Astrocyte (in vitro differentiated cells and primary cell): ENCODE measurements at places on chromosomes 13 and 19. TPM values are rescaled to one million over a fixed set of nuclear protein-coding genes. Genes with fewer than 3 reads are reported as not detected.
A peak's percentile ranks its signal among the peaks of the same experiment; 100 is the strongest.

GRCh38 chr19:4979211-4979807 is 10.4 kb downstream of the KDM4B start:
- peaks cover 37% of the 10 kb centered on the region for H3K4me1 ChIP-seq
- H3K27me3 ChIP-seq: no peaks in the 10 kb centered on the region
- no peak overlapping the region for H3K4me3 ChIP-seq
- DNase-seq: no peak

- H3K36me3 ChIP-seq: no peaks in the 10 kb centered on the region
- no peaks in the 10 kb centered on the region for H3K27me3 ChIP-seq
- peak overlapping the region; percentile 53 for H3K4me3 ChIP-seq
These were observed 9.9 kb upstream of the MKNK2 start for GRCh38 chr19:2060884-2061494.

DNA sequence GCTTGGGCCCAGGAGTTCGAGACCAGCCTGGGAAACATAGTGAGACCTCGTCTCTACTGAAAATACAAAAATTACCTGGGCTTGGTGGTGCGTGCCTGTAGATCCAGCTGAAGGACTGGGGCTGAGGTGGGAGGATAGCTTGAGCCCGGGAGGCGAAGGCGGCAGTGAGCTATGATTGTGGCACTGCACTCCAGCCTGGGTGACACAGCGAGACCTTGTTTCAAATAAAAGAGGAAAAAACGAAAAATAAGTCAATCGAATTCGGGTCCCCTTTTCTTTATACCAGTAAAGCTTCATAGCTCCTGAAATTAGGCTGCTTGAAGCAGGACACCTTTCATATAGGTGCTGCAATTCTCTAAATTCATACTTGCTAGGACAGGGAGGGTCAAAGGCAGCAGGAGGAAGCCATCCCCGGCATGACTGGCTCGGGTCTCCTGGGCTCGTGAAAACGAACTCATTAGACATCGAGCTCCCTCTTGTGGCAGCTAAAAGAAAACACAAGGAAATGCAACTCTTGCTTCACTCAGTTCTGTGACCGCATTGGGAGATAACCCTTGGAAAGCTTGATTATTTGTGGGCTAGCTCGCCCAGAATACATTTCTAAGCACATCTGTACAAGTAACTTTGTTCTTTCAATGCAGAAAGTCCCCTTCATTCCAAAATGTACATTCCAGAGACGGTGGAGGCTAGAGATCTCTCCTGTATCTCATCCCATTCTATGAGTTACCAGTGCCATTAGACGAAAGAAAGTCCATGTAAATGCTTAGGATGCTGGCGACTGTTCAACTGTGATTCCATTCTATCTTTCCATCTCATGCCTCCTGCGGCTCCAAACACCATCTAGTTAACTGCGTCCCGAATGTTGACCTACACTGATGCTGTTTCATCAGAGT is 16.8 kb downstream of the FPR2 start:
- no peak overlapping the region for H3K4me3 ChIP-seq
- no peak overlapping the region for H3K27ac ChIP-seq
- H3K4me1 ChIP-seq: no peaks in the 10 kb centered on the region
- H3K36me3 ChIP-seq: no peaks in the 10 kb centered on the region
- peaks cover 4% of the 10 kb centered on the region for H3K27me3 ChIP-seq

DNA sequence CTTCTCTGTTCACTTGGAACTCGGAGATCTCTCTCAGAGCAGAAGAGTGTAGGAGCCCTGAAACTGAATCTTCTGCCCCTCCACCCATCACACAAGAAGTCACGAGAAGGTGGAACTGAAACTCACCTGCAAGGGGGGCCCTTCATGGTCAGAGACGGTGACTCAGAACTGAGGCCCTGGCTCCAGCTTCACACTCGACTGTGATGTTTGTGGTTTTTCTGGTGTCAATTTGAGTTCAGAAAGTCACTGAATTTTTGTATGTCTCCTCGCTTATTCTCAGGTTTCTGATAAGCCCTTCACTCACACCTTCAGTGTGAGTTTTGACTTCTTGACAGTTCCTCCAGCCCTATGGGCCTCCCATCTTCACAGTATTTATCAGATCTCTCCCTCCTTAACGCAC is 23.1 kb downstream of the SIGLEC5 start:
- H3K27ac ChIP-seq: no peak overlapping the region
- no peaks in the 10 kb centered on the region for H3K36me3 ChIP-seq
- H3K4me3 ChIP-seq: no peak overlapping the region
- H3K27me3 ChIP-seq: no peaks in the 10 kb centered on the region
- DNase-seq: no peak

DNA sequence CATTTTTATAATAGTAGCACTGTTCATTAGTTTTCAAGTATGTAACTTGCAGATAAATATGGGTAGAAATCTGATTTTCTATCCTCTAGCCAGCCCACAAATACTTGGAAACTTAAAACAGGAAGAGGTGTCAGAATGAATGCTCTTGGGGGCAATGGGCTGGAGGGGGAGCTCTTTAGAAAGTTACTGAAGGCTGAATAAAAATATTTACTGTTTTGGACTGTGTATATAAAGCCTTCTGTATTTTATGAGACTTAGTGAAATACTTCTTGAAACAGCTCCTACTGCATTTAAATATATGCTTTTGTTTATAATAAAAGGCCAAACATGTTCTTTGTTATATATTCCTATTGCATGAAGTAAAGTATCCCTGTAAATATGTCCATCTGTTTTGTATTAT is 138.8 kb downstream of the RGCC start:
- peak overlapping the region; percentile 39 for H3K27ac ChIP-seq
- H3K4me1 ChIP-seq: peaks cover 11% of the 10 kb centered on the region
- H3K36me3 ChIP-seq: no peaks in the 10 kb centered on the region
- DNase-seq: peak; percentile 36
- no peaks in the 10 kb centered on the region for H3K27me3 ChIP-seq

DNA sequence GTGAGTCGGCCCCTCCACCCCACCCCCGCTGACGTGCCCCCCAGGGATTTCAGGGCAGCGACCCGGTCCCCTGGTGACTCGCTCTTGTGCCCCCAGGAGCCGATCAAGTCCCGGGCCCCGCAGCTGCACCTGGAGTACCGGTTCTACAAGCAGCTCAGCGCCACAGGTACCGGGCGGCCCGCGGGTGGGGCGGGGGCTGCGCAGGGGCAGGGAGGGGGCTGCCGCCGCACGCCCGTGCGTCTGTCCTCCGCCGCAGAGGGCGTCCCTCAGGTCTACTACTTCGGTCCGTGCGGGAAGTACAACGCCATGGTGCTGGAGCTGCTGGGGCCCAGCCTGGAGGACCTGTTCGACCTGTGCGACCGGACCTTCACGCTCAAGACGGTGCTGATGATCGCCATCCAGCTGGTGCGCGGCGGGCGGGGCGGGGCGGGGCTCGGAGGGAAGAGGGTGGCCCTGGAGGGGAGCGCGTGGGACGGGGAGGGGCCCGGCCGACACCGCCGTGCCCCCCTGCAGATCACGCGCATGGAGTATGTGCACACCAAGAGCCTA is 37.1 kb downstream of the BTBD2 start:
- H3K36me3 ChIP-seq: peaks cover 7% of the 10 kb centered on the region
- no peak overlapping the region for H3K4me3 ChIP-seq
- H3K4me1 ChIP-seq: no peaks in the 10 kb centered on the region
- no peak overlapping the region for H3K27ac ChIP-seq
- H3K27me3 ChIP-seq: no peaks in the 10 kb centered on the region

GRCh38 chr13:39362652-39363381 is 240.2 kb downstream of the LHFPL6 start:
- no peaks in the 10 kb centered on the region for H3K27me3 ChIP-seq
- H3K27ac ChIP-seq: no peak overlapping the region
- no peak overlapping the region for H3K4me3 ChIP-seq
- no peaks in the 10 kb centered on the region for H3K36me3 ChIP-seq
- H3K4me1 ChIP-seq: peaks cover 6% of the 10 kb centered on the region

GRCh38 chr13:73952648-73953047 is 181.6 kb downstream of the KLF12 start:
- no peaks in the 10 kb centered on the region for H3K27me3 ChIP-seq
- DNase-seq: peak; percentile 60
- no peaks in the 10 kb centered on the region for H3K4me1 ChIP-seq
- H3K4me3 ChIP-seq: no peak overlapping the region
- no peaks in the 10 kb centered on the region for H3K36me3 ChIP-seq

- no peaks in the 10 kb centered on the region for H3K4me1 ChIP-seq
- DNase-seq: no peak
- no peak overlapping the region for H3K27ac ChIP-seq
- H3K36me3 ChIP-seq: no peaks in the 10 kb centered on the region
- H3K27me3 ChIP-seq: no peaks in the 10 kb centered on the region
These were observed 1416.5 kb upstream of the SPRY2 start for GRCh38 chr13:81757348-81757970.

DNA sequence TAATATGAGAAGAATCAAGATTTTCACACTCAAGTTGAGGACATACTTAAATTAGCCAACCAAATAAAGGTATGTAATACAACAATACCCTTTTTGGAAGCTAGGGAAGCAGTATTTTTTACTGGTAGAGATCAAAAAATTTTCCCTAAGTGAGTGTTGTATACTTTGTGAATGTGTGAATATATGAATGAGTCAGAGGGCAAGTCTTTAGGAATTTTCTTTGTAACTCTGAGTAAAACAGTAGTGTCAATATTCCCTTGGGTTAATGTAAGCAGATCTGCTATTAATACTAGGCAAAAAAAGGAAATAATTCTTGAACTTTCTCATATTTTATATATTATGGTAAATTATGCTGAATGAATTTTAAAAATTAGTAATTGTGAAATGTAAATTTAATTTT is 1161.8 kb upstream of the MIR17HG start:
- no peaks in the 10 kb centered on the region for H3K27me3 ChIP-seq
- no peaks in the 10 kb centered on the region for H3K4me1 ChIP-seq
- H3K36me3 ChIP-seq: no peaks in the 10 kb centered on the region

GRCh38 chr13:67296511-67296910 is 66.4 kb upstream of the PCDH9 start:
- no peak overlapping the region for H3K4me3 ChIP-seq
- H3K27ac ChIP-seq: no peak overlapping the region
- no peaks in the 10 kb centered on the region for H3K36me3 ChIP-seq
- peaks cover 6% of the 10 kb centered on the region for H3K4me1 ChIP-seq

DNA sequence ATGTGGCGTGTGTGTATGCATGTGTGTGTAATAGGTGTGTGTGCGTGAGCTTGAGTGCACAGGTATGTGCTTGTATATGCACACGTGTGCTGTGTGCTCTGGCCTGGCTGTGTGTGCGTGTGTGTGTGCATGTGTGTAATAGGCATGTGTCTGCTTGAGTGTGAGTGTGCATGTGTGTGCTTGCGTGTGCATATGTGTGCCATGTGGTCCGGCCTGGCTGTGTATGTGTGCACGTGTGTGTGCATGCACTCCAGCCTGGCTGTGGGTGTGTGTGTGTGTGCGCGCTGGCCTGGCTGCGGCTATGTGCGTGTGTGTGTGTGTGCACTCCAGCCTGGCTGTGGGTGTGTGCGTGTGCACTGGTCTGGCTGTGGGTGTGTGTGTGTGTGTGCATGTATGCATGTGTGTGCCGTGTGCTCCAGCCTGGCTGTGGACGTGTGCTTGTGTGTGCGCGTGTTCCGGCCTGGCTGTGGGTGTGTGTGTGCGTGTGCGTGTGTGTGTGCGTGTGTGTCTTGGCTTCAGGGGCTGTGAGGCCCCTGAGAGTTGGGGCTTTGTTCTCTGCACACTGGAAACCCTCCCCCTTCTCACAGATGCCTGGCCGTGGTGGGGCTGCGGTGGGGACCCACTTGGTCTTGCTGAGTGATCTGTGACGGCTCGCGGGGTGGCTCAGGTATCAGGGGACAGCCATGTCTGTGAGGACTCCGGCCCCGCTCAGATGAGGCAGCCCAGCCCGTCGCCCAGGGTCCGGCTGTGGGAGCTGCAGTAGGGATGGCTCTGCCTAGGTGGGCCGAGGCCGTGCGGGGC is 8.2 kb downstream of the SPPL2B start:
- no peaks in the 10 kb centered on the region for H3K36me3 ChIP-seq
- no peaks in the 10 kb centered on the region for H3K27me3 ChIP-seq
- no peak for DNase-seq
- H3K4me3 ChIP-seq: no peak overlapping the region

DNA sequence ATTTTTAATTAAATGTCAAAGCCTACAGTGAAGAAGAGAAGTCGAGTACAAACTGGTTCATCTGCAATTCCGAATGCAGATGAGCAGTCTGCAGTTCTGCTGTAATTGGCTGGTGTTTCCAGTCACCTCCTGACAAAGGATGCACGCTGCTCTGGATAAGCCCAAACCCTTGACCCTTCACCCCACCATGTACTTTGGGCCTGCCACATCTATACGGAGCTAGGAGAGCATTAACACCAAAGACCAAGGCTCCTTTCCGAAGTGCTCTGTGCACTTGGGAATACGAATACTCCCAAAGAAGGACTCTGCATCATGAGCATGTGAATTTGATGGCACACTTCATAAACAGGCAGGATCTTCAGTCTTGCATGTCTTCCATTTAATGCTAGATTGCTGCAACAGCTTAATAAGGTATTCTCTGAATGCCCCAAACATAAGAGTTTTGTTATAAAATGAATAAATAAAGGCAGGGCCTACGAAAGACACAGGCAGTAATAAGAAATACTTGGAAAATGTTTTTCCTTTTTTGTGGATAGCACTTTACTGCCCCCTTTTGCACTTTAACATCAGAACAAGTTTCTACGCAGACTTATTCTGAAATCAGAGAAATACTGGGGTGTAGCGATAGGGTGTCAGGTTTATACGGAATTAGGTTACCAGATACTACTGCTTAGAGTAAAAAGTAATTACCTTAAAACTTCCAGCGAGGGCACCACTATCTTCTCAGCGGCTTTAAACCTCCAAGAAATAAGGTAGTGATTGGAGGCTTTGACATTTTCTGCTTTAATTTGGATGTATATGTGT is 15.0 kb downstream of the EFNB2 start:
- no peak overlapping the region for H3K4me3 ChIP-seq
- peaks cover 29% of the 10 kb centered on the region for H3K4me1 ChIP-seq
- H3K27me3 ChIP-seq: no peaks in the 10 kb centered on the region
- peak overlapping the region; percentile 17 for H3K27ac ChIP-seq
- peaks cover 2% of the 10 kb centered on the region for H3K36me3 ChIP-seq

DNA sequence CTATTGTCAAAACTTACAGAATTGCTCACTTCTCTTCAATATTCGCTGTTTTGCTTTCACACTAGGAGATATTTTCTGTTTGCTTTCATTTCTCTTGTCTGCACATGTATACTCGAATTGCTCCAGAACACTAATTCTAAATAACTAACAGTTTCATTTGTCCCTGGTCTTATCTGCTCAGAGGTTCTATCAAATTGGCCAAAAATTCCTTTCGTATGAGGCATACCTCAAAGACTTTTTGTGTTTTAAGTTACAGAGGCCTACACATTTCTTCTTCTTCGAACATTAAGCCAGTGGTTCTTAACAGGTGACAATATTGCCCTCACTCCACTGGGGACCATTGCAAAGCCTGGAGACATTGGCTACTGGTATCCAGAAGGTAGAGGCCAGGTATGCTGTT is 1314.6 kb downstream of the EFNB2 start:
- H3K27ac ChIP-seq: no peak overlapping the region
- no peak overlapping the region for H3K4me3 ChIP-seq
- peak; percentile 57 for DNase-seq
- H3K4me1 ChIP-seq: peaks cover 10% of the 10 kb centered on the region
- H3K36me3 ChIP-seq: no peaks in the 10 kb centered on the region

- no peaks in the 10 kb centered on the region for H3K27me3 ChIP-seq
- no peak overlapping the region for H3K4me3 ChIP-seq
- peaks cover 2% of the 10 kb centered on the region for H3K36me3 ChIP-seq
- H3K4me1 ChIP-seq: no peaks in the 10 kb centered on the region
These were observed 1.7 kb upstream of the UCHL3 start for GRCh38 chr13:75547917-75548316.

- peaks cover 30% of the 10 kb centered on the region for H3K4me1 ChIP-seq
- no peak overlapping the region for H3K27ac ChIP-seq
- H3K4me3 ChIP-seq: no peak overlapping the region
- peak; percentile 40 for DNase-seq
These were observed 20.3 kb downstream of the LYL1 start for GRCh38 chr19:13082192-13083007.

IGFLR1 gene
- 2.0 and 2.4 TPM in 2 replicates for total RNA-seq

NTF4 gene
- 7.2 and 7.3 TPM in 2 replicates for total RNA-seq

SPACA4 gene
- total RNA-seq: not detected in 2 replicates
